Osteoblast (primary cell): ENCODE measurements at places on chromosomes 2 and 18. TPM values are rescaled to one million over a fixed set of nuclear protein-coding genes. Genes with fewer than 3 reads are reported as not detected.

ATP6V1B1 gene
- 0.88 and 2.5 TPM in 2 replicates for total RNA-seq

FBXO48 gene
- total RNA-seq, result 0.72 and 0.88 TPM in 2 replicates

UGT1A5 gene
- not detected in 2 replicates for total RNA-seq

DYSF gene
- 2.7 and 4.3 TPM in 2 replicates for total RNA-seq

GPD2 gene
- 53.0 and 59.7 TPM in 2 replicates for total RNA-seq

LIPG gene
- total RNA-seq, result 2.2 and 3.5 TPM in 2 replicates

FSIP2 gene
- total RNA-seq, result under 0.01 TPM in 2 replicates

MOGAT1 gene
- not detected in 2 replicates for total RNA-seq

CLIP4 gene
- 124 and 136 TPM in 2 replicates for total RNA-seq

OLA1 gene
- 79.3 and 96.1 TPM in 2 replicates for total RNA-seq

TMEM198 gene
- 1.1 and 1.5 TPM in 2 replicates for total RNA-seq

TMEM37 gene
- 1.1 and 1.2 TPM in 2 replicates for total RNA-seq
